ENCODE measurements at places on chromosomes 16 and 17.

DNA sequence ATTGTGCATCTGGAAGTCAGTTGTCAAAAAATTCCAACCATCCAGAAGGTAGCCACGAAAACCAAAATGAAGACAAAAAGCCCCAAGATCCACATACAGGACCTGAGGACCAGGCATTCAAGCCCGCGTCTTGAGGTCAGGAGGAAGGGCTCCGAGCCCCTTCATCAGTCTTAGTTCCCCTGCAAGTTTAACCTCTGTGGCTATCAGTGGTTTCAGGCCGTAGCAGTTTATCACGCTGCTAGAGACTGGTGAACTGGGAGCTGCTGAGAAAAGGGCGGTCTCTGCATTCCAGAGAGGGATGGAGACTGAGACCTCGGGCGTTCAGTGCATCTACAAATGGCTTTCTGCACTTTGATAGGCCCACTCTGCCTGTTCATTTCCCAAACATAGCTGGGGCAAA lies 70.6 kb downstream of the IRF8 start:
- DNase-seq = no peak

DNA sequence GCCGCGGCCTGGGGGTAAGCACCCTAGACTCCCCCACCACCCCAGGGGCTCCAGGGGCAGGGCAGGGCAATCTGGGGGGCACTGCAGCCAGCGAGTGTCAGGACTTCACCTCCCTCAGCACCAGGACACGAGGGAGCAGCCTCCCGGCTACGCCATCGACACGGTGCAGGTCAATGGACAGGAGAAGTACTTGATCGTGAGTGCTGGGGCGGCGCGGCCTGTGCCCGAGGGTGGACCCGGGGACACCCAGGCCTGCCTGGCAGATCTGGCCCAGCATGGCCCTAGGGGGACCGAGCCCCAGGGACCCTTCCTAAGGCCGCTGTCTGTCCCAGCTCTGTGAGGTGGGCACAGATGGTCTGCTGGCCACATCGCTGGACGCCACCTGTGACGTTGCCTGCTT lies 3.1 kb upstream of the RHBDL1 start:
- DNase-seq = no peak

DNA sequence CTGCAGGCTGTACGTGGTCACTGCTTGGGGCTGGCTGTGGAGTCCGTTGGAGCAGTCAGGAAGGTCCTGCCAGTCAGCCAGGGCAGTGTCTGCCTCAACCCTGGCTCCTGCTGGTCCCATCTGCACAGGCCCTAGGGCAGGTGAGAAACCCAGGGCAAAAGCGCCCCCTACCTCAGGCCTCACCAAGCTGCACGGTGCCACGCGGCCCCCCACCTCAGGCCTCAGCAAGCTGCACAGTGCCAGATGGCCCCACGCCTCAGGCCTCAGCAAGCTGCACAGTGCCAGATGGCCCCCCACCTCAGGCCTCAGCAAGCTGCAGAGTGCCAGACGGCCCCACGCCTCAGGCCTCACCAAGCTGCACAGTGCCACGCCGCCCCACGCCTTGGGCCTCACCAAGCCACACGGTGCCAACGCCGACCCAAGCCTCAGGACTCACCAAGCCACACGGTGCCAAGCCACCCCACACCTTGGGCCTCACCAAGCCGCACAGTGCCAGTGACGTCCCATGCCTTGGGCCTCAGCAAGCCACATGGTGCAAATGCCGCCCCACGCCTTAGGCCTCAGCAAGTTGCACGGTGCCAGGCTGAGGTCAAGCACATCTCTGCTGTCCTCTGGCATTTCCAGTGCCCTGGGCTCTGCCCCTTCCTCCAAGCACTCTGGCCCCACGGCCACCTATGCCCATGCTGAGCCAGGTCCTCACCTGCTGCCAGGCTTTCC lies 5.5 kb downstream of the TMEM204 start:
- no peak for DNase-seq

DNA sequence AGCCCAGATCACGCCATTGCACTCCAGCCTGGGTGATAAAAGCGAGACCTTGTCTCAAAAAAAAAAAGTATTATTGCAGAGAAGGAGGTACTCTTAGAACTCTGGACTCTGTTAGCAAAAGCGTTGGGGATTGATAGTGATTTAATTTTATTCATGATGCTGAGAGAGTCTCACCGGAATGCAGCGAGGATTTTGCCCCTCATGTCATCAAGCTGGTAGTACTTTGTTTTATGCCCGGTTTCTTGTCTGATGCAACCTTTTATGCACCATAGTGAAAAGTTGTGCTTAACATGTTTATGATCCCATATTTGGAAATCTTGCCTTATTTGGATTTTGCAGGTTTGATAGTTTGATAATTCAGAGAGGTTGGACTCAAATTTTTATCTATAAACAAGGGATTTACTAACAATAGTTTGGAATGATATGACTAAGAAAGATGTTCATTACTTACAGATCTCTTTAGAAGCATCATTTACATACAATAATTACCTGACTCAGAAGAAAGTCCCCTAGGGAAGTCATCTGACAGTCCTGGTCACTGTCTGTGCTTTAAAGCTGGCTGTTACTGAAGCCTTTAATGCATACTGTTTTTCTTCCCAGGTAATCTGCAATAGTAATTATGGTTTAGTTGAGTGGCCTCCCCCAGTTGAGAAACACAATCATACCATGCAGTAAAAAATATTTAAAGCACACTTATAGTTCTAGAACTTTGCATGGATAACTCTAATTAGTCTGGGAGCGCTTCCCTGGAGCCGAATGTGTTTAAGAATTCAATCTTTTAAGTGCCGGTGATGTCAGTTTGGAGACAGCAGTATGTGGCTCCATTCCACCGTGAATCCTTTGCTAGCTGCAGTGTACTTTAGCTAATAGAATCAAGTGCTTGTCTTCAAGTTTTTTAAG lies 120.9 kb downstream of the PRKCA start:
- no peak for DNase-seq

- DNase-seq = no peak
Measured at GRCh38 chr17:2237950-2238349, 65.6 kb downstream of the SMG6 start.

GRCh38 chr16:66903544-66904427 lies 14.9 kb downstream of the CDH16 start:
- no peak for DNase-seq

- peak; percentile 64 for DNase-seq
Measured at GRCh38 chr17:82859431-82860403, 19.9 kb upstream of the ZNF750 start.

DNA sequence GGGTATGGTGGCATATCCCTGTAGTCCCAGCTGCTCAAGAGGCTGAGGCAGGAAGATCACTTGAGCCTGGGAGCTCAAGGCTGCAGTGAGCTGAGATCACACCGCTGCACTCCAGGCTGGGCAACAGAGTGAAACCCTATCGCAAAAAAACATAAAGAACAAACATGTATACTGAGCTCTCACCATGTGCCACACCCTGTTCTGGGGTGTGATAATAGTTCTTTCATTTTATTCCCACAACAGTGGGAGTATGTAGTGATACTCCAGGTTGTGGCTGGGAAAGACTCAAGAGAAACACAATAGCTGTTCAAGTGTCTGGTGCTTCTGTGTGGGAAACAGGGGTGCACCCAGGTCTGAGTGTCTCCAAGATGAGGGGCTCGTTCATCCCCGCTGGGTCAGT lies 90.7 kb downstream of the SOCS1 start:
- DNase-seq = no peak

GRCh38 chr17:36468903-36469635 lies 17.4 kb upstream of the ZNHIT3 start:
- no peak for DNase-seq

- DNase-seq = no peak
Measured at GRCh38 chr16:13402601-13403000, 501.2 kb downstream of the SHISA9 start.

- DNase-seq = peak; percentile 17
Measured at GRCh38 chr17:51322390-51323029, 62.2 kb downstream of the UTP18 start.

DNA sequence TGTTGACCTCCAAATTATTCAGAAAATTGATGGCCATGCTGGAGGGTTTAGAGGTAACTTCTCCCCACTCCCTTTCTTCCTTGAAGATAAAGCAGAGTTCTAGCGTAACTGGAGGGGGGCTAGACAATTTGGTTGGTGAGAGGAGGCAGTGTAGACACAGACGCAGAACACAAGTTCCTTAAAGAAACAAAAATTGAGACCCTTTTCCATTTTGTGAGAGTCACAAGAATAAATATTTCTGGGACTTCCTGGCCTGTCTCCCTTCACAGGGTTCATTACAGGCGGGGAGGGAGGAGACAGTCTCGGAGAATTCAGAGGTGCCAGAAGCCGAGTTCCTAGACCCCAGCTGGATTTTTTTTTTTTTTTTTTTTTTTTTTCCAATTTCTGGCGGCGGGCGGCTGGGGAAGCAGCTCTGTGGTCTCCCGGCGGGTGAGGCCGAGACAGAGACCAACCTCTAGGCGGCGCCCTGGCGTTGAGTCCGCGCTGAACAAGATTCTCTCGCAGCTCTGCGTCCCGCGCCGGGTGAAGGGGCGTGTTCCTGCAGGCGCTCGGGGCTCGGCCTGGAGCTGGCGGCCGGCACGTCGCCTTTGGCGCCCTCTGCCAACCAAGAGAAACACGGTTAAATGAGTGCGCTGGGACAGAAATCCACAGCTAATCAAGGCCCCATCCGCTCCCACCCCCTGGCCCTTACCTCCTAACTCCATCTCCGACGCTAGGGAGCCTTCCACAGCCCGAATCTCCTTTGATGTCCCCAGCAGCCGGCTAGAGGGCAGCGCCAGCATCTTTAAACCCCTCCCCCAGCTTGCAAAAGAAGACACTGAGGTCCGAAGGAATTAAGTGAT lies 10.2 kb upstream of the HOXB9 start:
- DNase-seq = peak; percentile 83

DNA sequence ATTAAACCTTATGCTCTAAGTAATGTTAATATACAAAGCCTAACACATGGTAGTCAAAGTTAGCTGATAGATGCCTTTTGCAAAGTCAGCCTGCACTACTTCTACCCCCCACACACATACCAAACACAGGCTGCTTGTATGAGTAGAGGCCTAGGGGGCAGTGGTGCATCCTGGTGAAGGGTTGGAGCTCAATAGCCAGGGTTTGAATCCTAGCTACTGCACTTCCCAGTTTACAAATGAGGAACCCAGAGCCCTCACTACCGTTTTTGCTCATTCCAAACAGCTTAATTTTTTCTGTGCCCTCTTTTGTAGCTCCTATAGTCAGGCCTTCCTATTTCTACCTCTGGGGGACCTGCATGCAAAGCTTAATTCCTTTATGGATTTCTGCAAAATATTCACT lies 18.9 kb upstream of the HYDIN start:
- DNase-seq = no peak

GRCh38 chr17:55435408-55435807 lies 13.8 kb upstream of the MMD start:
- DNase-seq = no peak

- no peak for DNase-seq
Measured at GRCh38 chr17:40086150-40087044, 14.0 kb downstream of the NR1D1 start.

DNA sequence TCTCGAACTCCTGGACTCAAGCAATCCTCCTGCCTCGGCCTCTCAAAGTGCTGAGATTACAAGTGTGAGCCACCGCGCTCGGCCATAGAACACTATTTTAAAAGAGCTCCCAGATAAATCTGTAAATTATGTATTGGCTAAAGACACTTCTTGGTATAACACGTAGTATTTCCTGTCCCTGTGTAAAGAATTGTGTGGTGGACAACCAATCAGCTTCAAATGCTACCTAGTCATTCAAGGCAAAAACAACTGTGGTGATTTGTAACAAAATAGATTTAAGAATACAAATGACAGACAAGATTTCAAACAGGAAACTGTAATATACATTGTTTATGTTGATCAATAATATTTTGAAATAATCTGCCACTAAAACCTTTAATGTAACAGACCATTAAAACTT lies 14.6 kb downstream of the CRLF3 start:
- no peak for DNase-seq

DNA sequence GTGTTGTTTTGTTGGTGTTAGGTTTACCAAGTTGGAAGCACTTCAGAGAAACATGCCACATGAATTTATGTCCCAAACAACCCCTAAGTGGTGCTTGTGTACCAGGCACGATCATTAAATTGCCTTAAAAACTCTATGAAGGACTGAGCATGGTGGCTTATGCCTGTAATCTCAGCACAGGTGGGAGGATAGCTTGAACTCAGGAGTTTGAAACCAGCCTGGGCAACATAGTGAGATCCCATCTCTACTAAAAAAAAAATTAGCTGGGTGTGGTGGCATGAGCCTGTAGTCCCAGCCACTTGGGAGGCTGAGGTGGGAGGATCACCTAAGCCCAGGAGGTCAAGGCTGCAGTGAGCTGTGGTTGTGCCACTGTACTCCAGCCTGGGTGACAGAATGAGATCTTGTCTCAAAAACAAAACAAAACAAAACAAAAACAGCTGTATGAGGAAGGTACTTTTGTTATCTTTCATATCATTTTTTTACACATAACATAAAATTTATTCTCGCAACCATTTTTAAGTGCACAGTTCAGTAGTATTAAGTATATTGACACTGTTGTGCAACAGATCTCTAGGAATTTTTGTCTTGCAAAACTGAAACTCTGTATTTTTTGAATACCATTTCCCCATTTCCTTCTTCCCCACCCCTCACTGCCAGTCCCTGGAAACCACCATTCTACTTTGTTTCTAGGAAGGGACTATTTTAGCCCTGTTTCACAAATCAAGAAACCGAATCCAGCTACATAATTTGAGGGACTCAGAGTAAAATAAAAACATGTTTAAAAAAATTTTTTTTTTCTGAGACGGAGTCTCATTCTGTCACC lies 14.3 kb upstream of the RBBP6 start:
- no peak for DNase-seq

DNA sequence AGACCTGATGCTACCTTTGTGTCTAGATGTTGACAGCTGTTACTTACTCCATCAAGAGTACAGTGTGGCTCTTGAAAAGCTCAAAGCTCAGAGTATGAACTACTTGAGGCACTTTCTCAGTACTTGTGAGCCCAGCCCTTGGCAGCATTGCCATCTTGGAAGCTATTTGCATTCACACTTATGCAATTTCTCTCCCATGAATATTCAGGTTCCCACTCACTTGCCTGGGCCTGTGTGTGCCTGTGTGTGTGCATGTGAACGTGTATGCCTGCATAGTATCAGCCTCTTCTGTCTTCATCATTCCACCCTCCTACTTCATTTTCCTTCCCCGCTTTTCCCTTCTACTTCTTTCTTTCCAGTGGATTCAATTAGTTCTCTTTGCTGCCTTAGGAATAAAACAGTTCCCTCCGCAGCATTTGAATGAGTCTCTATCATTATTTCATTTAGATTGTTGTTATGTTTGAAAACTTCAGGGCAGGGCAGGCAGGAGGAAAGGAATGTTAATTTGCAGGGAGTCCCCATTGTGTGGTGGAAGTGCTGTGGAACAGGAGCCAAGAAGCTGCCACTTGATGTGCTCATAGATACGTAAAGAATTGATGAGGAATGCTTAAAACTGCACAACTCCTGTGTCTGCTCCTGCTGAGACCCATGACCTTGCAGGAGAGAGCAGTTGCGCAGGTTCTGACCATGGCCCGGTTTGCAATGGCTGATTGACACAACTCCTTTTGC lies 58.9 kb downstream of the HS3ST4 start:
- DNase-seq = no peak

- DNase-seq = peak; percentile 51
Measured at GRCh38 chr16:22300427-22301071, 3.3 kb downstream of the POLR3E start.
